ENCODE measurements at places on chromosomes 7 and 10.

DNA sequence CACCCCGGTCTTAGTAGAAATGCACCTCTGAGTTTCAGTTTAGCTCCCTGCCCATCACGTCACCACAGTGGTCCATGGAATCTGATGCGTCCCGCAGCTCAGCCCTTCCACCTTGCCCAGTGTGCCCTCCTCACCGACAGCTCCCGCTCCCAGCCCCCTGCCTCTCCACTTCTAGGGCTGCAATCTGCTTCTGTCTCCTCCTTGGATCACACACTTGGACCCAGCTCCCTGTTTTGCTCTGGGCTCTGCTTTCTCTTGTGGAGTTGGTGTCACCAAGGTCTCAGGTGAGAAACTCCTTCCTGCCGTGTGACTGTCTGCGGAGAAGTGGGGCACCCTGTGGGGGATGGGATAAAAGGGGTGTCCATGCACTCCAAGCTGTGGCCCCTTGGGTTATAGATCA, 37.9 kb downstream of the GPR26 start:
- DNase-seq, result no peak

- no peak for DNase-seq
These were observed 46.2 kb downstream of the CACUL1 start for GRCh38 chr10:118708571-118708970.

DNA sequence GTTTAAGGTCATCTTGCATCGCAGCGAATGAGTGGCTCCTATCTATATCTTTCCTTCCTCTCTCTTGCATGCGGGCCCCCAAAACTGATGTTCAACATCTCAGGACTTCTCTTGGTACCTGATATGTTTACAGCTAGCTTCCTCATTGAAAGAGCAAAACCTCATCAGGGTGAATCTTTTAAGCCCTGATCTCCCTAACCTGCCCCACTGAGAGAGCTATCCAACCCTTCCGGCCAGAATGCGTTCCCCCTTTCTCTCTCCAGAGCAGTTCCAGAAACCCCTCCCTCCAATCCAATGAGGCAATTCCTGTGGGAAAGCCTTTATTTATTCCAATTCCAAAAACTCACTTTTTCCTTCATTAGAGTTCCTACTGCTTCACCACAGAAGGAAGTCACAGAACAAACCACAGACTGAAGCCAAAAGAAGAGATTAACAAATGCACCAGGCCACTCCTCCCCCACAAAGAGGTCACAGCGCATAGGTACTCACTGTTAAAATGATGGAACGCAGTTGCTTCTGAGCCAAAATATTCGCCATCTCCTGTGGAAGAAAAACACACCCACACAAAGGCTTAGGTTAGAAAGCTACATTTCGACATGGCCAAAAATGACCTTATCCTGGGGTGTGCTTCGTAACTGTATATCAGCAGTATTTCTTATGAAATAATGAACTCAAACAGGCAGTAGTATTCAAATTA, 232.4 kb downstream of the ELMO1 start:
- DNase-seq, result peak; percentile 26

DNA sequence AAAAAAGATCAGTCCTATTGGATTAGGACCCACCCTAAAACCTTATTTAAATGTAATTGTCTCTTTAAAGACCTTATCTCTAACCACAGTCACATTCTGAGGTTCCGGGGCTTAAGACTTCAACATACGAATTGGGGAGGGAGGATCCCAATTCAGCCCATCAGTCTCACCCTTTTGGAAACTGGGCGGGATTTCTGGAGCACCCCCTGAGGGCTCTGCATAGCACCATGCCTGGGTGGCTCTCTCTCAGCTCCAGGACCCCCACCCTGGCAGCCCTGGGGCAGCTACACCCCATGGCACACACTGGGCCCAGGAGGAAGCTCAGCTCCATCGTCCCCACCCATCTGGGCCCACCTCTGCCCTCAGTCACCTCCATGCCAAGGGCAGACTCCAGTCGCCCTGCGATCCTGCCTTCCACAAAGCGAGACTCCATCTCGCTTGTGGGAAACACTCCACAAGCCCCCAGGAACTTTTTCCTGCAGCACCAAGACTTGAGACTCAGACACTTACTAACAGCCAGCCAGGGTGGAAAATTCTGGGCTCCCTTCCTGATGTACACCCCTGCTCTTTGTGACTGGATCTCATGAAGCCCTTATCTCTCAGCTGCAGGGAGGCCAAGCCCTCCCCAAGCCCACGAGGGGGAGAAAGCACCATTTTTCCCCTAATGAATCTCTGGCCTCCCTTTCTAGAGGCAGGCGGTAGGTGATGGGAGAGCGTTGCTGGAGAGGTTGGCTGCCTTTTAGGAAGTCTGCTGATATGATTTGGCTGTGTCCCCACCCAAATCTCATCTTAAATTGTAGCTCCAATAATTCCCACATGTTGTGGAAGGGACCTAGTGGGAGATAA, 90.8 kb upstream of the KDM7A start:
- peak; percentile 86 for DNase-seq

DNA sequence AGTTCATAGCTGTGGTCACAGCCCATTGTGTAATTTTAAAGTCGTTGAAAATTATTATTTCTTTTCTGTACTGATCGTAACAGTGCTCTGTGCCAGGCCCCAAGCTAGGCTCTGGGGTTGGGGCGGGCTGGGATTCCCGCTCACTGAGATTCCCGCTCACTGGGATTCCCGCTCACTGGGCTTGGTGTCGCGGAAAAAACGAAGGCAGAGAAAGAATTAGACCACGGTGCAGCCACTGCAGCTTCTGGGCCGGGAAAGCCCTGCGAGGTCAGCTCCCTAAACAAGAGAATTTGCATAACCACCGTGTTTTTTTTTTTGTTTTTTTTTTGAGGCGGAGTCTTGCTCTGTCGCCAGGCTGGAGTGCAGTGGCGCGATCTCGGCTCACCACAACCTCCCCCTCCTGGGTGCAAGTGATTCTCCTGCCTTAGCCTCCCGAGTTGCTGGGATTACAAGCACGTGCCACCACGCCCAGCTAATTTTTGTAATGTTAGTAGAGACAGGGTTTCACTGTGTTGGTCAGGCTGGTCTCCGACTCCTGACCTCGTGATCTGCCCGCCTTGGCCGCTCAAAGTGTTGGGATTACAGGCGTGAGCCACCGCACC, 31.2 kb downstream of the FOXK1 start:
- peak; percentile 20 for DNase-seq

- no peak for DNase-seq
These were observed 27.7 kb upstream of the SOSTDC1 start for GRCh38 chr7:16493266-16493665.

DNA sequence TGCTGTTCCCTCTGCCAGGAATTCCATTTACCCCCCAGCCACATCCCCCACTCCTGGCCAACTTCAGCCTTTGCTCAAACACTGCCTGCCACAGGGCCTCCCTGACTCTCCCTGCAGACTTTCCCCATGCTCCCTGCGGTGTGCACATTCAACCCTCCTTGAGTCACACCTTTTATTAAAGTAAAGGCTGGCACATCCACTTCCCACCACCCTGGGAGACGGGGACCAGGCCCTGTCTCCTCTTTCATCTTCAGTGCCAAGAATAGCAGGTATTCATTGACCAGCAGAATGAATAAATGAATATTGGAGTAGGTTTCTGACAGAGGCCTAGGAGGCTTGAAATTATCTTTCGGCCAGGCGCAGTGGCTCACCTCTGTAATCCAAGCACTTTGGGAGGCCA, 91.4 kb downstream of the GRK5 start:
- no peak for DNase-seq

- peak; percentile 59 for DNase-seq
These were observed 122.6 kb downstream of the MICU1 start for GRCh38 chr10:72503241-72503640.

GRCh38 chr7:49112222-49112621, 187.9 kb downstream of the CDC14C start:
- no peak for DNase-seq

GRCh38 chr10:58586282-58587245, 73.9 kb downstream of the BICC1 start:
- DNase-seq, result no peak

- DNase-seq, result no peak
These were observed 8.2 kb upstream of the GPAM start for GRCh38 chr10:112191791-112192190.

DNA sequence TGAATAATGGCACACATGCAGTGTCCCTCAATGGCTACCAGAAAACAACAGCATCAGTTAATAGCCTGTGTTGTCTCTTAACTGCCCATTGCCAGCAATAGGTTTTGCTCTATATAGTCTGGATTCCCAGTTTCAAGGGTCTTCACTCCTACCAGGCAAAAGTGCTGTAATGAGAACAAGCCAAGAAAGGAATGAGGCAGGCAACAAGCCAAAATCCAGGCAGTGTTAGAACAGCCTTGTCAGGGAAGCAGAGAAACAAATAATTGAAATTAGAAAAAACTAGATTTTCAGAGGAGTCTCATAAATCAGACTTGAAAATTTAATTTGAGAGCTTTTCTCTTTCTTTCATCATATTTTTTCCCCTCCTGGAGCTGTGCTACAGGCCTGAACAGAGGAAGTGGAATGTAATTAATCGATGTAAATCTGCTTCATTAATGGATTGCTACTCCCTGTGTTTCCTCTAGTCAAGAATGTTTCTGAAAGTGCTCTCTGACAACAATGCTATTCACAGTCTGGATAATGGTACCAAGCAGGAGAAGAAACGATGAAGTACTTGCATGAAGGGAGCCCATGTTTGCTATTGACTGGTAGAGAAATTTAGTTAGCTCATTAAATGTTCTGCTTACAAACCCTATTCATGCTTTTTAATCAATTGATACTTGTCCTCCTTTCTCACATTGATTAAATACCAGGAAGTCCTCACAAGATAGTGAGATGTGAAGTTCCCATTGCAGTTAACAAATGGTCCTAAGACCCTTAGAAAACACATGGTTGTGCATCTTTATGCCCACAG, 202.0 kb upstream of the LRRTM3 start:
- DNase-seq, result no peak

- DNase-seq, result no peak
These were observed 27.5 kb upstream of the BTBD16 start for GRCh38 chr10:122243550-122243949.

DNA sequence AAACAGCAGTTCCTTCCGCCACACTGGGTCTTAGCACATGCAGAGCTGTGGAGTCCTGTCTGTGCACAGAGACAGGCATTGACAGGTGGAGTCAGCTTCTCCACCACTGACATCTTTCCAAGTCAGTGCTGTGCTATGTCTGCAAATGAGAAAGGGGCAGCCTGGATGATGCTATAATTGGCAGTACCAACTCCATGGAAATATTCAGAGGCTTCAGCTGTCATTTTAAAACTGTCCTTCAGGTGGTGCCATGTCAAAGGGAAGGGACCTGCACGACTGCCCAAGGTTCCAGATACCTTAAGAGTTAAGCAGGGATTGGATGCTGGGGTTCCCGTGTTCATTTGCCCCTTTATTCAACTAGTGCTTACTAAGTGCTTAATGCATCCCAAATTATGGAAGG, 258.0 kb upstream of the PRKCQ start:
- DNase-seq, result peak; percentile 42

GRCh38 chr10:60816628-60817397, 38.5 kb downstream of the CDK1 start:
- DNase-seq, result peak; percentile 93

DNA sequence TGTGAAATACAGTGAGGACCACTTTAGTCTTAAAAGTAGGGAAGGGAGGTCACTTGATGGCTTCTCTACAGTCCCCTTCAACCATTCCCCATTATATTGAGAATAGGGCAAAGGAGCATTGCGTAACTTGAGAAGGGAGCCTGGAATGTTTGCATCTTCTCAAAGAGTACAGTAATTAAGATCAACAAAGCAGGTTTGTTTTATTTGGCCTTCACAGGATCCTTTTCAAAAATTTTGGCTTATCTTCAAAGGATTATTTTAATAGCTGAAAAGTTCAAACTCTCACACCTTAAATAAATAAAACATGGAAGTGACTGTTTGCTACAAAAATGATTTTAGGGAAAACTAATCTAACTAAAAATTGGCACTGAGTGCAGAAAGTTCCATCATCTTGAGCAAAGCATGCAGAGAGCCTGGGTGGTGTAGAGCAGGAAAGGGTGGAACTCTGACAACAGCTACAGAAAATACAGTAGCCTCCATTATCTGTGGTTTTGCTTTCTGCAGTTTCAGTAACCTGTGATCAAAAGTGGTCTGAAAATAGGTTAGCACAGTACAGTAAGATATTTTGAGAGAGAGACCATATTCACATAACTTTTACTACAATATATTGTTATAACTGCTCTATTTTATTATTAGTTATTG, 214.0 kb downstream of the MDFIC start:
- peak; percentile 15 for DNase-seq

- peak; percentile 85 for DNase-seq
These were observed 1.0 kb downstream of the PRR15 start for GRCh38 chr7:29564496-29565223.

DNA sequence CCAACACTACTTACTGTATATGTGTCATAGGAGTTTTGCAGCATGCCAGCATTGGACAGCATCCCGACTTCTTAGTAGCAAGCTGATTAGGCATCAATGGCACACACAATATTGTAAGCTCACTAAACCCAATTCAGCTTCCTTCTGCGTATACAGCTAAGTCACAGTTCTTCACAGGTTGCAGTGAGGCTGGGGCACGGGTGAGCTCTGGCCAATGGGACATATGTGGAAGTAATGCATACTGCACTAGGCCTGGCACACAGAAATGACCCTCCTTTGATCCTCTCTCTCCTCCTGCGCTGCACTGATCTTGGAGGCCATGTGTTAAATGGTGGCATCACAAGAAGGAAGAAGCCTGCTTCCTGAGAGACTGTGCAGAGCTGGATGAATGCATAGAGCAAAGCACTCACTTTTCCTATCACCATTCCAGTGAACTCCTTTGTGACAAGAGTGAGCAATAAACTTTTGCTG, 11.9 kb downstream of the RAB11FIP2 start:
- peak; percentile 14 for DNase-seq

GRCh38 chr7:6398943-6399342, 48.8 kb downstream of the DAGLB start:
- DNase-seq, result no peak

DNA sequence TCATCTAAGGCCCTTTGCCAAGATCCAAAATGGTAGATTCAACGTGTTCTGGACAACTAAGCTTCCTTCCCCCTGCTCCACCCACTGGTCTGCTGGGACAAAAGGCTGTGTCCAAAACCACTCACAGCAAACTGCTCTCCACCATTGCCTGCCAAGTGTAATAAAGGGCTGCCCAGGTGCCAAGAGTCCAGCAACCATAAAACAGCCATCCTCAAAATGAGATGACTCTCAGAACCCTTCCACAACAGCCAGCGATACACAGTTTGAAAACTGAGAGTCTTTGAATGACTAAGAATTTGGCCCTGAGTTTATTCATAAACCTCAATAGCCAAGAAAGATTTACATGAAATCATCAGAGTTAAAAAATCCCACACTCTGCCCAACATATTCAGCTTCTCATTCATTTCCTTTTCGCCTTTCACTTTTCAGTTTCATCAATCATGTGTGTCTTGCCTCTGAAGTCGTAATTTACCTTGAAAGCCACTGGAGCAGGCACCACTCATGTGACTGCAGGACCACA, 658.1 kb upstream of the MGMT start:
- no peak for DNase-seq
